ENCODE measurements at places on chromosomes 3 and 15.
A peak's percentile ranks its signal among the peaks of the same experiment; 100 is the strongest.

- DNase-seq = no peak
Measured at GRCh38 chr3:16836505-16837237, 48.1 kb upstream of the PLCL2 start.

- no peak for DNase-seq
Measured at GRCh38 chr3:186825872-186826409, 16.6 kb upstream of the ADIPOQ start.

GRCh38 chr3:21672303-21672702 lies 78.7 kb downstream of the ZNF385D start:
- no peak for DNase-seq

DNA sequence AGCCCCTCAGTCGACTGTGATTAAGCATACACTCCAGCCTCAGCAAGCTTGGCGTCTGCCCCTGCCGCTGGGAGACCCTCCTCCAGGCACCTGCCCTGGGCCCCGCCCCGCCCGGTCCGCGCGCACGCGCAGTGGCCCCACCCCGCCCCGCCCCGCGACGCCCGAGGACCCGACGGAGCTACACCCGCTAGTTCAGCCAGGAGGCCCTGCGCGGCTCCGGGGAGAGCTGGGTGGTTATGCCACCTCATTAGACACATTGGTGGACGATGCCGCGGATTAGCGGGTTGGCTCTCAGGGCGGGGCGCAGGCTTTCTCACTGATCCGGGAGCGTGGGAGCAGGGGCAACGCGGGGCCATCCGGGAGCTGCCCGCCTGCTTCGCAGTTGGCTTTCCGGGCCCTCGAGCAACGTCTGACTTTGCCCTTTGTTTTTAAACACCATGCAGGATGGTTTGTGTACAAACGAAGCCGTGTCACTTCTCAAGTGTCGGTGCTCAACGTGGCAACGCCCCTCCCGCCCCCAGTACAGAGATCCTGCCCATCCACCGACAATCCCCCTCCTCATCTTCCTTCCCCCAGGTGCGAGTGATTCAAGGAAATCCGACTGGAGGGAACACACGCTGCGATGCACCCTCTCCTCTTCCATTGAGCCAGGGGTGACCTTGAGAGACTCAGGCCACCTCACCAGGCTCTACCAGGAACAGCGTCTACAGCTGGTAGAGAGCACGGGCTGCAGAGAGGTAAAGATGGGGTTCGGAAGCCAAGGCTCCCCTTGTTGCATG lies 109.3 kb downstream of the SHQ1 start:
- DNase-seq = peak; percentile 68

GRCh38 chr15:93286446-93286845 lies 197.4 kb upstream of the RGMA start:
- no peak for DNase-seq

GRCh38 chr15:63301088-63301487 lies 23.7 kb downstream of the APH1B start:
- no peak for DNase-seq

DNA sequence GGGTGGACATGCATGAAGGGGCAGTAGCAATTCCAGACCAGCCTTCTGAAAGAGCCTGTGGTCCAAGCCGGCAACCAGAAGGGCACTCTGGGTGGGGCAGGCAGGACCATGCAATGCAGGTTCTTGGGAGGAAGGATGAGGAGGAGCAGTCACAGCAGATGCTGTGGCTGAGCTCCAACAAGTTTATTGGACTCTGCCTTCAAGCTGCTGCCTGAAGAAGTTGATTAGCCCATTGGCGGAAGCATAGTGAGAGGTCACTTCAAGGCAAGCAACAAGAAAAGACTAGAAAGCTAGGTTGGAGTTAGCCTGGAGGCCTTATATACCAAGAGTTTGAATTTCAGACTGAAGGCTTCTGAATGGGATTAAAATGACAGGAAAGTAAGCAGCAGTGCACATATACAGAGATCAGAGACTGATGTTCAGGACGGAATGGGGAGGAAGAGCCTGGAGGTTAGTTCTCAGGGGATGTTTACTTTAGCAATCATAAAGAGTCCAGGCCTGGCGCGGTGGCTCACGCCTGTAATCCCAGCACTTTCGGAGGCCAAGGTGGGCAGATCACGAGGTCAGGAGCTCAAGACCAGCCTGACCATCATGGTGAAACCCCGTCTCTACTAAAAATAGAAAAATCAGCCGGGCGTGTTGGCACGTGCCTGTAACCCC lies 39.9 kb downstream of the SFMBT1 start:
- DNase-seq = no peak

GRCh38 chr3:47000922-47001730 lies 21.7 kb downstream of the NBEAL2 start:
- DNase-seq = no peak

GRCh38 chr3:20107722-20108121 lies 67.5 kb downstream of the KAT2B start:
- no peak for DNase-seq

- no peak for DNase-seq
Measured at GRCh38 chr15:75022783-75023180, 608 bp upstream of the PPCDC start.

DNA sequence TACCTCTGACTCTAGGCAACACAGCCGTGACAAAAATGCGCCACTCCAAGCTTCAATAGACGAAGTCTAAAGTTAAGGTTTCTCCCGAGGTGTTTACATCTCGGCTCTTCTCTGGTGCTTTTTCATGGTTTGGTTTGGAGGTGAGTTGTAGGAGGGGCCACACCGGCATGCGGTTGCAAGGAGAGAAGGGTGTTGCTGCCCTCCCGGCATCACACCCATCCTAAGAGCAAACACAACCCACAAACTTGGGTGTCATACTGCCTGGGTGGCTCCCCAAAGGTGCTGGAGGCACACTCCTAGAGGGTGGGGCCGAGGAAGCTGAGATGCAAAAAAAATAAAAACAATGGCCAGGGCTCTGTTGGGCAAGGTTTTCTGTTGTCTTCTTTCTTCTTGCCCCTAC lies 225.2 kb upstream of the ICE2 start:
- DNase-seq = peak; percentile 41

GRCh38 chr3:45258317-45258716 lies 32.2 kb upstream of the TMEM158 start:
- no peak for DNase-seq

DNA sequence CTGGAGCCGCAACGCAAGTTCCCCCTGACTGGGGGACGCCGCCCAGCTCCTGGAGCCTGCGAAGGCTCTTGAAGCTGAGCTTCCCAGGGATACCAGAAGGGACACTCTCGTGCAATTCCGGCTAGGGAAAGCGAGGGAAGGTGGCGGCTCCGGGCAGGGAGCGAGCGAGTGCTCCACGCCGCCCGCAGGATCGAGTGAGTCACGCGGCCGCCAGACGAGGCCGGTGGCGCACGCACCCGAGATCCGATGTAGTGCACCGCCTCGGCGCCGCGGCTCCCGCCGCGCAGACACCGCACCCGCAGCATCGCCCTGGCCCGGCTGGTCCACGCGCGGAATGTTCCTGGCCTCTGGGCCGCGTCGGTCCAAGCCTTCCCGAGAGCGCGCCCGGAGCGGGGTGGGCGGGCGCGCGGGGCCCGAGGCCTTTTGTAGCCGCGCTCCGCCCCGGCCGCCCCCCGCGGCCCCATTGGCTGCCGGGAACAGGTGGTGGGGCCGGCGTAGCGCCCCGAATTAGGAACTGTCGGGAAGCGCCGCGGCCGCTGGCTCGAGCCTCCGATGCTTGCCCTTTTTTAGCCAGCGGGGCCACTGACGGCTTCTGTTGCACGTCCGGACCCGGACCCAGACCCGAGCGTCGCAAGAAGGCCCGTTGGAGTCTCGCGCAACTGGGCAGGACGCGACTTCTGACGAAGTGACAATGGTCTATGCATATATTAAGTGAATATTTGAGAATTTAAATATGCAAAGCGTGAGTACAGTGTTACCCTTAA lies at the start of gene GATM:
TSS of gene GATM (minus strand) at position 396 of the 764 bp plus-strand sequence. CDS start at position 305, 91 bp downstream.
- DNase-seq = peak; percentile 44

- DNase-seq = no peak
Measured at GRCh38 chr3:37129871-37130270, 44.5 kb downstream of the LRRFIP2 start.

GRCh38 chr3:158845765-158846350 lies 44.0 kb downstream of the MFSD1 start:
- DNase-seq = peak; percentile 33

DNA sequence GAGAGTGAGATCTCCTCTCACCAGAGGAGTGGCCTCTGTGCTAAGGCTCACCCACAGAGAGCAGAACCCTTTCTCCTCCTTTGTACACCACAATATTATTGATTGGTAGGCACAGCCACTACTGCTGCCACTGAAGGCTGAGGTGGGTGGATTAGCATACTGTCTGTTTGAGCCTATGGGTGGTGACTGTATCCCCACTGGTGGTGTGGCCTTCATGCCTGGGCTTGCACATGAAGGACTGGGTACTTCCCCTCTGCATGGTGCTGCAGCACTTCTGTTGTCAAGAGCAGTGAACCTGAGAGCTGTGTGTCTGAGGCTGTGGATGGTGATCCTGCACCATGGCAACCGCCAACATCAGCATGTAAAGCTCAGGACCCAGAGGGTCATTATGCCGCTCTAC lies 35.7 kb upstream of the NECTIN3 start:
- DNase-seq = no peak

DNA sequence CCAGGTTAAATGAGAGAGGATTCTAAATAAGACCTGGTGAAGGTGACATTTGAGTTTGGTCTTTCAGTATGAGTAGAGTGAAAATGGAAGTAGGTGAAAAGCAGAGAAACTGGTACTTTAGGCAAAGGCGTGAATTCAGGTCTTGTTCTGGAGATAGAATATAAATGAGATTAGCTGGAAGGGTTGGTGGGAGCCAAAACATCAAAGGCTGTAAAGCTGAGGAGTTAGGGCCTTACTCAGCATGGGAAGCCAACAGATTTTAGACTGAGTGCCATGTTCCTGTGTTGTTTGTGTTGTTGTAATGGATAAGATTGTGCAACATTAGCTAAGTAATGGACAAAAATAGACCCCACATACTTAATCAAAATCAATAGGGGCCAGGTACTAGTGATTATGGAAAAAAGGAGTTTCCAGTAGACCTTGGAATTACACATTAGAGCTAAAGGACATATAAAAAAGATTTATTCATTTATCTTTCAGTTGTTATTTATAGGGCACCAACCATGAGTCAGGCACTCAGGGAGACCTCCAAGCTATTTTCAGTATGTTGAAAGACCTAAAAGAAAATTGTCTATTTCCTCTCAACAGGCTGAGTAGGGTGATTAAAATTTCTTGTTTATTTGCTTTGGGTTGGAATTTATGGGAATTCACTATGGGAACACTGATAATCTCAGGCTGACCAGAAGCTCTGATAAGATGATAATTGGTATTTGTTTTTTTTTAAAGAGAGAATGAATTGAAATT lies 20.8 kb downstream of the ARL14 start:
- no peak for DNase-seq

GRCh38 chr3:113626503-113627371 lies 69.7 kb downstream of the USF3 start:
- no peak for DNase-seq

- no peak for DNase-seq
Measured at GRCh38 chr15:36691579-36692357, 112.3 kb downstream of the CDIN1 start.

DNA sequence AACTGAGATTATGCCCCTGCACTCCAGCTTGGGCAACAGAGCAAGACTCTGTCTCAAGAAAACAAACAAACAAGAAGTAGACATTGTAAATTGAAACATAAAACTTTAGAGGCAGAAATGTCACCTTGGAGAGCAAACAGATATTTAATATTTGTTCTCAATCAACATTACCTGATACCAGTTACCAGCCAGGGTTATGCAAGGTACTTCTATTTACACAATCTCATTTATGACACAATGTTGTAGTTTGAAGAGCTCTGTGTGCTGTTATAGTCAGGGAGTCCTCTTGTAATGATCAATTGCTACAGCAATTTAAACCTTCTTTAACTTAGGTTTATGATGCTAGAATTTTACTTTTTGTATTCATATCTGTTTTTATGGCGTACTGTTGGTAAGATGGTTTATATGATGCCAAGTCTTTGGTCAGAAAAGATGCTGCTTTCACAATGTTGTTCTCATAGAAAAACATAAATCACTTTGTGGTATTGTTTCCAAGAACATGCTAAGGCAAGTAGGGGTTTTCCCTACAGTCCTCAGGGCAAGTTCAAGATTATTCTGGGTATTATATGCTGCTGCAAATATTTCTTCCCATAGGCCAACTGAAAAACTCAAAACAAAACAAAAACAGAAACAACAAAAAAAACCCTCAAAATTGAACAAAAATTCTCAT lies 173.5 kb downstream of the TNIK start:
- no peak for DNase-seq

- DNase-seq = no peak
Measured at GRCh38 chr3:162525066-162525742, 1028.6 kb downstream of the OTOL1 start.

DNA sequence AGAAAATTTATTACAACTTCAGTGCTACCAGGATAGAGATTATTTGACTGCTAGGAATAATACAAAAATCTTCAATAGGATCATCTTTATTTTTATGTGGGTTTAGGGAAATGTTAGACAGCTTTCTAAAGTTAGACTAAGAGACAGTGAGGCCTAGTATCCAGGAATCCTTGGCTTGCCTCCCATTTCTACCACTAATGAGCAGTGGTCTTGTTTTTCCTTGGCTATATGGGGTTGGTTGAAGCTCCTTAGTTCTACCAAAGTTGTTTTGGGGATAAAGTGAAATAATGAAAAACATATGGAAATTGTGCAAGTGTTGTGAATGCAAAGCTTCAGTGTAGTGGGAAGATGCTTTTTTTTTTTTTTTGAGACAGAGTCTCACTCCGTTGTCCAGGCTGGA lies 16.8 kb downstream of the AP4E1 start:
- no peak for DNase-seq

DNA sequence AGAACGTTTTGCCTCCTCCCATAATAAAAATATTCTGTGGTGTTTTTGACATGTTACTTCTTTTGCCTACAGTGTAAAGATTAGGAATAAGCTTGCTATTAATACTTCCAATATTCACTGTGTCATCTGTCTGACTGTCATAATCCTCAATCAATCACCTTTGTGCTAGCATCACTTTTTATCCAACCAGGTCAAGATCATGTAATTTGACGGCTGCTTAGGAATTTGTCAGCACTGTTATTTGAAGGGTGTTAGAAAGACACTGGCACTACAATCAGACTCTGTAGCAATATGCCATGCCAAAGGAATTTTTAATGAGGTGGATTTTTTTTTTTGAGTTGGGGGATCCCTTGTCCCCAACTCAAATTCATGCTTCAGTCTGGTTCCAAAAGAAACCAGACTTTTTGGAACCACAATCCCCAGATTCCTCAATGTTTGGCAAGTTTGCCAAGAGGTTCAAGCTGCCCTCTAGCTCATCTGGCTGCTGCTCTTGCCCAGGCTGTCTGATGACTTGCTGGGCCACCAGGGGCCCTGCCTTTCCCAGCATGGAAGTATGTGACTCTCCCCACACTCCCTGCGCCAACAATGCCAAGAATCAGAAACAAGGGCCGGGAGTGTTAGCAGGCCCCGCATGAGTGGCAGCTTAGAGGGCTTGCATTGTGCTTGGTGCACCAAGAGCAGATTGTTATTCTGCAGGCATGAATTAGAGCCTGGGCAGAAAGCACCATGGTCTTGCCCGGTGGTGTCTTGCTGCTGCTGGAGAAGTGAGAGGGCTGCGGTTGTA lies 58.6 kb upstream of the TSC22D2 start:
- DNase-seq = no peak

- DNase-seq = peak; percentile 66
Measured at GRCh38 chr3:12868039-12869034, 27.0 kb upstream of the RPL32 start.

Measured in stimulated activated CD4-positive, alpha-beta T cell treated with anti-CD3 and anti-CD28 coated beads, Interleukin-4, amount 100 ng/mL, for 24 hours (primary cell).